ENCODE measurements at places on chromosomes 7 and 10.

DNA sequence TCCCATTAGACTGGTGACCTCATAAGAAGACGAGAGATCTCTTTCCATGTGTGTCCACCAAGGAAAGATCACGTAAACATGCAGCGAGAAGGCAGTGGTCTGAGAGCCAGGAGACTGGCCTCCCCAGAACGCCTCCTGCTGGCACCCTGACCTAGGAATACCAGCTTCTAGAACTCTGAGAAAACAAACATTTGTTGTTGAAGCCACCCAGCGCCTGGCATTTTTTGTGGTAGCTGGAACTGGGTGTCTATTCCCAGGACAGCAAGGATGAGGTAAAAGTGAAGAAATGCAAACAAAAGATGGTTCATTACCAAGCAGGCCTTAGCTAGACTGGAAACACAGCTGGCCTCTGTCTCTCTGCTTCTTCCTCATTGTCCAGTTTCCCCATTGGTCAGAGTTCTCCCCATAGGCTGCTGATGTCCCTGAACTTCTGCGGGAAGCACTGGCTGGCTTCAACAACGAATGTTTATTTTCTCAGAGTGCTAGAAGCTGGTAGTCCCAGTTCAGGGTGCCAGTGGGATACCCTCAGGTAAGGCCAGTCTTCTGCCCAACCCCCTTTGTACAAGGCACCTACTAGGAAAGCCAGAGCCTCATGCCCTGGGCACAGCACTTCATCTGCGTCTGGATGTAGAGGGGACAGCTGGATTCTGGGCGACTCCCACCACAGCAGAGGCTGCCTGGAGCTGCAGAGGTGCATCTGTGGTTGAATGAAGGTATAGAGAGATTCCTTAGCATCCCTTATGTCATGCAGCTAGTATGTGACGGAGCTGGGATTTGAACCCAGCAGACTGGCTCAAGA lies 304.9 kb downstream of the TCERG1L start:
- no peak for DNase-seq

- DNase-seq: no peak
Observed at GRCh38 chr7:108114117-108114841, 15.9 kb downstream of the LAMB4 start.

DNA sequence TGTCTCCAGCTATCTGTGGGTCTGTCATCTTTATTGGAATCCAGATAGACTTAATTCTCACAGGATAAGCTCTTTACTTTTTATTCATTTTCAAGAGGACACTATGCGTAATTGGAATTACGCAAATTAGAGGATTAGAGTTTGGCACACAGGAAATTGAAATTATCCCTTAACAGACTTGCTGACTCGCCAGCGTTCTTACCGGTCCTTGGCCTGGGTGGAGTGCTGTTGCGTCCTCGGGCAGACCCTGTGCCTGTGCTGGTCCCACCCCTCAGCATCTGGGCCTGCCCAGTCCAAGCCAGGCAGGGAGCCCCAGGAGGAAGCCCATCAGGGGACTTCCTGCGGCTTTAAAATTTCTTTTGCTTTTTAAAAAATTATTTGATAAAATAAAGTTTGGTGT lies 101.8 kb downstream of the MKI67 start:
- no peak for DNase-seq

GRCh38 chr10:92690211-92690914 lies 608 bp downstream of the HHEX start:
- DNase-seq: no peak

- DNase-seq: no peak
Observed at GRCh38 chr7:16356301-16356958, 64.9 kb downstream of the CRPPA start.

- DNase-seq: no peak
Observed at GRCh38 chr10:101273330-101273729, 44.1 kb upstream of the LBX1 start.

GRCh38 chr7:156043416-156044178 lies 231.3 kb upstream of the SHH start:
- no peak for DNase-seq

DNA sequence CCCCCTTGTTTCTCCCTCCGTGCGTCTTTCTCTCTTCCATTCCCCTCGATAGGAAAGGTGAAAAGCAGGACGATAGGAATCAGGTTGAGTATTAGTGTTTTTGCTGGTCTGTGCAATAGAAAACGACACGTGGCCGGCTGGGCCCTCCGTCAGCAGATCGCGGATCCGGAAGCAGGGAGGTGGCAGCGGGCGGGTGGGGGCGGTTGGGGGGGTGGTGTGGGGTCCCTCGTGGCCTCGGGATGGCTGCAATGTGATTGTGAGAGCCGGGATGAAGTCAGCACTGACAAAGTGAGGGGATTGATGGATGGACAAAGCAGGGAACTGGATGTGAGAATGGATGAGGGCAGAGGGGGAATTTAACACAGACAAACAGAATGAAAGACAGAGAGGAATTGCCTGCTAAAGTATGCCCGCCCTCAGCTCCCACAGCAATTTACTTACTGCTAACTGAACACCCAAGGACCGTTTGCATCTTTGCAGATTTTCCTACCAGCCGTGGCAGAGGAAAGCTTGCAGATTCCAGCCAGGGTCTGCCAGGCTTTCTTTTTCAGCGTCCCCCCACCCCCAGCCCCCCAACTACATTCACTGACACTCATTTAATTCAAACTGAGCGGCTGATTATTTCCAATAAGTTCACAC lies 280.9 kb downstream of the LRMDA start:
- DNase-seq: no peak

- no peak for DNase-seq
Observed at GRCh38 chr7:23410446-23411183, 59.7 kb downstream of the IGF2BP3 start.

DNA sequence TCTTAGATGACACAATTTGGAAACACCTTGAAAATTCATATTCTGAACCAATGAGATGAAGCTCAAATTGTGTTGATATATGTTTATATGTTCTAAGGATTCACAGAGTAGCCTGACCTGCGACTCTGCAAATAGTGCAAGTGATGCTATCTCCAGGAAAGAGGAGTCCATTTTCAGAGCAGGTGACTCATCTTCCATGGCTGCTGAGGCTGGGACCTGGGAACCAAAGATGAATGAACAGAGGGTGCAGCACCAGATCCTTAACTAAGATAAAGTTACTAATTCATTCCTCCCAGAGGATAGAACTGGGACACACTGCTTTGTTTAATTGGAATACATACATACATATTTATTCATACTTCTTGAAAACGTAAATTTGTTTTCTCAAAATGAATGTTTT lies 240.6 kb upstream of the SEMA3C start:
- DNase-seq: no peak

GRCh38 chr10:85679061-85679460 lies 687.5 kb downstream of the GRID1 start:
- no peak for DNase-seq

DNA sequence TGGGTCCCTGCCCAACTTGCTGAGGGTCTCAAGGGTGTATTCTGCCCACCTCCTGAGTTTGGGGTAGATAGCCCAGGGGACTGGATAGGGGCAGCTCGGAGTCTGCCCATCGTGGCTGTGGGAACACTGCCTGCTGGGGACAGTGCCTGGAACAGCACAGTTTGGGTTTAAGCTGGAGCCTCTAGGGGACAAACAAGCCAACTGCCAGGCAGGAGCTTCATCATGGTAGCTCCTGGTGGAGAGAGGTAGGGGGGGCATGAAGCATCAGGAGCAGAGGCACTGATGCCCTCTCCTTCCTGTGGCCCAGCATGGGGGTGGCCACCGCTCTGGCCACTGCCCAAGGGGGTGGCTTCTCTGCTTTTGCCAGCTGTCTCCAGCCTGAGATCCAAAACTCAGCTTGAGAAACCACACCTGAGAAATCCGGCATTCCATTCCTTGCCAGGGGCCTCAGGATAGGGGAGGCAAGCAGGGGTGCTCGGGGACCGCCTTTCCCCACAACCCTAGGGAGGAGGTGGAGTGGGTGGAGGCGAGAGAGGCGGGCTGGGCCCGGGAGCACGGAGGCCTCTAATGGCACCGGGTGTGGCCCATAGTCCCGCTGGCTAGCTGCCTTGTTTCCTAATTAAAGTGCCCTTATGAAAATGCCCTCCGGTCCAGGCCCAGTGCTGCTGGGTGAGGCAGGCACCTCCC lies 47.6 kb downstream of the UNC5B start:
- DNase-seq: no peak

GRCh38 chr7:130987092-130987491 lies 253.1 kb upstream of the KLF14 start:
- DNase-seq: no peak

- no peak for DNase-seq
Observed at GRCh38 chr7:158300427-158300826, 287.2 kb downstream of the PTPRN2 start.

DNA sequence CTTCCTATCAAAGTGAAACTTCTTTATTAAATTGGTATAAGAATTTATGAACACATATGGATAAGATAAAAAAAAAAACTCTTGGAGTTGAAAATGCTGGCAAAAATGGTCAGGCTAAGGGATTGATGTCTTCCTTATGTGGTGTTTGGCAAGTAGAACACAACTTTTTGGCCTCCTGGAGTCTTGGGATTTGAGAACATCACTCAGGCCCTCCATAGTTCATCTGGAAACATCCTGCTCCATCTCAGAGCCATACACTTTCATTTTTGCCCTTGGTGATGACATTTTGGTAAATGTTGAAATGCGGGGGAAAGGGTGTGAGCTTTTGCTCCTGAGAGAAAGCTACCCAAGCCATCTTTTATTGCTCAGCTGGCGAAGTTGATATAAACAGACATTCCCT lies 27.5 kb upstream of the BTBD16 start:
- no peak for DNase-seq

- DNase-seq: no peak
Observed at GRCh38 chr7:133401225-133401624, 148.3 kb downstream of the EXOC4 start.

DNA sequence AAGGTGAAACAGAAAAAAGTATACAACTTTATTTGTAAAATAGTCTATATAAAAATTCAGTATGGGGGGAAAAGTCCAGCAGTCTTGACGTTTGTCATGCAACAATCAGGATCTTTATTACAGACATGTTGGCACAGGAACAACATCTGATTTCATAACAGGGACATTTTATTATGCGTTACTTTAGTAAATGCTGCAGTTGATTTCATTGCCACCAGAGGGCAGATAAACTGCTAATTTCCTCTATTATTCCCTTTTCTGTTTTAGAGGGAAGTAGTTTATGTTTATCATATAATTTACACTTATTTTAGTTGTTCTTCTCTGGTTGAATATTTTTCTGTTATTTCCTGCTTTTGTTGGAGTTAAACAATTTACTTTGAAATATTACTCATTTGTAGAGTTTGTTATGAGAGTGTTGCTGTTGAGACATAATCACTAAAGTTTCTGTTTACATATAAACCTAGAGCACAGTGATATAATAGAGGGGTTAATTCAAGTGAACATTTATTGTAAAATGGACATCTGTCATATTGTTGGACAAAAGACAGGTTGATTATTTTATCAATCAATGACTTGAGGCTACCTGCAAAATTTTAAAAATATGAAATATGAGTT lies 3.3 kb downstream of the PLXDC2 start:
- no peak for DNase-seq

DNA sequence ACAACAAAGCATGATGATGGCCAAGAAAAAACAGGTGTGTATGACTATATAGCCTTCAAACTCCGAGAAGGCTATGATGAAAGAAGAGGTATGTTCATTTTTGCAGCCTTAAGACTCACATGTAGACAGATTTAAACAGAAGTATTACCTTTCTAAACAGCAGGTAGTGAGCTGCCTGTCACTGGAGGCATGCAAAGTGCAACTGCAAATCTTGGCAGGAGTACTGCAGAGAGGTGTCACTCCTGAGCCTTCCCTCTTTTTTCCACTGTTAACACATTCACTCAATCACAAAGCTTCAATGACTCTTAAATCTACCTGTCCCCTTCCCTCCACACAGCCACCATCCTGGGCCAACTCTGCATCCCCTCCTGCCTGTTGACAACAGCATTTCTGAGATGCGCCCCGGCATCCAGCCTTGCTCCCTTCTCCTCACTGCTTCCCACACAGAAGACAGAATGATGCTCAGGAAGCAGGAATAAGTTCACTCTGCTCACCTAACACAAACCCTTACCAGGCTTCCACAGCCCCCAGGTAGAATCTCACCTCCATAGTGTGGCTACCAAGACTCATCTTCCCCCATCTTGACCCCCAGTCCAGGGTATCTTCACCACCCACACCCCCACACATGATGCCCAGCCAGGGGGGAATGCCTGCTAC lies 161.9 kb upstream of the ZMIZ1 start:
- no peak for DNase-seq

GRCh38 chr7:16399916-16400892 lies 21.1 kb downstream of the CRPPA start:
- DNase-seq: no peak

DNA sequence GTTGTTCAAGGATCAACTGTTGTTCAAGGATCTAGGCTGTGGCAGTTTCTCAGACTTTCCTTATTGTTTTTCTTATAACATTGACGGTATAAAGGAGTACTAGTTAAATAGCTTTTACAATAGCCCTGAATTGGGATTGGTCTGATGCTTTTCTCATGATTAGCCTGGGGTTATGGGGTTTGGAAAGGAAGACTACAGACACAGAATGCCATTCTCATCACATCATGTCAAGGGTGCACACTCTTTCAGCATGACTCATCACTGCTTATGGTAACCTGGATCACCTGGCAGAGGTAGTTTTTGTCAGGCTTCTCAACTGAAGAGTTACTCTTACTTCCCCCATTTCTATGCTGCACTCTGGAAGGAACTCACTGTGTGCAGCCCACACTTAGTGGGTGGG lies 194.2 kb upstream of the NPSR1 start:
- no peak for DNase-seq
